ENCODE measurements at places on chromosomes 11 and 22.

- no peaks in the 10 kb centered on the region for H3K36me3 ChIP-seq
- no peak overlapping the region for H3K4me3 ChIP-seq
- no peak for DNase-seq
Measured at GRCh38 chr11:123228496-123229163, 33.6 kb upstream of the CLMP start.

DNA sequence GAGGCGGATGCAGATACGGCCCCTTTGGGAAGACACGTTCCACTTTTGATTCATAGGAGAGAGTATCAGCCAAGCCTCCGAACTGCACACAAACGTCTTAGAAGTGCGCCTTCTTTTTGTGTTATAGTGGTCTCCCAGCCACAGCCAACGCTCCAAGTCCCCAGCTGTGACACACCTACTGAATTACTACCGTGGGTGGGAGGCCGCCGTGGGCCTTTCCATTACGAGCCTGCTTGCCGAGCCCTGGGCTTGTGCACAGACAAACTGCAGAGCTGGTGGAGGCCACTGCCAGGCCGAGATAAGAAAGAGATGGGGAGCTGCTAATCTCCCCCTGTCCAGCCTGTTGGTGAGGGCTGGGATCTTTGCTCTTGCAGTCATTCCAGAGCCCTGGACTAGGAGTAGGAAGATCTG lies 761 bp downstream of the HMBS start:
- peak overlapping the region; percentile 98 for H3K27ac ChIP-seq
- no peak for DNase-seq
- peak overlapping the region; percentile 90 for H3K4me3 ChIP-seq
- no peaks in the 10 kb centered on the region for H3K27me3 ChIP-seq
- H3K4me1 ChIP-seq: peaks cover 16% of the 10 kb centered on the region
- H3K36me3 ChIP-seq: peaks cover 26% of the 10 kb centered on the region

GRCh38 chr11:82829101-82829500 lies 71.1 kb downstream of the PRCP start:
- no peaks in the 10 kb centered on the region for H3K27me3 ChIP-seq
- no peaks in the 10 kb centered on the region for H3K36me3 ChIP-seq
- H3K27ac ChIP-seq: no peak overlapping the region
- no peak overlapping the region for H3K4me3 ChIP-seq
- DNase-seq: no peak

- H3K27me3 ChIP-seq: no peaks in the 10 kb centered on the region
- H3K4me1 ChIP-seq: no peaks in the 10 kb centered on the region
- no peak overlapping the region for H3K27ac ChIP-seq
- H3K4me3 ChIP-seq: no peak overlapping the region
- no peak for DNase-seq
- no peaks in the 10 kb centered on the region for H3K36me3 ChIP-seq
Measured at GRCh38 chr22:30871391-30872284, 96.9 kb downstream of the MORC2 start.

- DNase-seq: no peak
- H3K4me3 ChIP-seq: no peak overlapping the region
- no peaks in the 10 kb centered on the region for H3K27me3 ChIP-seq
- no peaks in the 10 kb centered on the region for H3K36me3 ChIP-seq
Measured at GRCh38 chr11:134615041-134615615, 203.1 kb upstream of the B3GAT1 start.

DNA sequence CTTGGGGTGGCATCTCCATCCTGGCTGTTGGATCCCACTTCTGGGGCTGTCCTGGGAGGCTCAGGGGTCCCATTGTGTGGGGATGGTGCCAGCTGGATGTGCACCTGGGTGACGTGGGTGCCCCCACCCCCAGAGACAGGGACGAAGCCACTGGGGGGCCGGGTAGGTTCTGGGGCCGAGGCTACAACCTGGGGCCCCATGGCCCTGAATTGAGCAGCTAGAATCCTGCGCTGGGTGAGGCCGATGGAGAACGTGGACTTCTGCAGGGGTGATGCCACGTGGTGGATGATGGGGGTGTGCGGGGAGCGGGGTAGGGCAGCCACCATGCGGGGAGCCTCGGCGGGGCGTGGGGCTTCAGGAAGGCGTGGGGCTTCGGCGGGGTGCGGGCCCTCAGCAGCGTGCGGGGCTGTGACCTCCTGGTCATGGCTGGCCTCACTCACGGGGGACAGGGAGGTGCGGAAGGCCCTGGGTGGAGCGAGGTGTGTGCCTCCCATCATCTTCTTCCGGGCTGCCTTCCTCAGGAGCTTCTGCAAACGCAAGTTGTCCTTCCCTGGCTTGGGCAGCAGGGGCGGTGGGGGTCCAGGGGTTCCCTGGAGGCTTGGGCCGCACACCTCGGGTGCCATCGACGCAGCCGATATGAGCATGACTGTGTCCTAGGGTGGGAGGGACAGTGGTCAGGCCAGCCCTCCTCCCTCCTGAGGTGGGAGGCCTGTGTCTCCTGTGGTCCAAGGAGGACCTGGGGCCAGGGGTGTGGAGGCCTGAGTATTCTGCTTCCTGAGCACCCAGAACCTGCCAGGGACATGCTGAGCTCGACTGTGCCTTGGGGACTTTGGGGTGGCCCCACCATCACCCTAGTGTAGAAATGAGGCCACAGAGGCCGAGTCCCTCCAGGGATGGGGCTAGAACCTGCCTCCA lies 1.5 kb downstream of the PRR33 start:
- peaks cover 45% of the 10 kb centered on the region for H3K36me3 ChIP-seq
- H3K4me3 ChIP-seq: no peak overlapping the region
- peaks cover 40% of the 10 kb centered on the region for H3K4me1 ChIP-seq
- no peak for DNase-seq
- H3K27me3 ChIP-seq: no peaks in the 10 kb centered on the region
- H3K27ac ChIP-seq: no peak overlapping the region

DNA sequence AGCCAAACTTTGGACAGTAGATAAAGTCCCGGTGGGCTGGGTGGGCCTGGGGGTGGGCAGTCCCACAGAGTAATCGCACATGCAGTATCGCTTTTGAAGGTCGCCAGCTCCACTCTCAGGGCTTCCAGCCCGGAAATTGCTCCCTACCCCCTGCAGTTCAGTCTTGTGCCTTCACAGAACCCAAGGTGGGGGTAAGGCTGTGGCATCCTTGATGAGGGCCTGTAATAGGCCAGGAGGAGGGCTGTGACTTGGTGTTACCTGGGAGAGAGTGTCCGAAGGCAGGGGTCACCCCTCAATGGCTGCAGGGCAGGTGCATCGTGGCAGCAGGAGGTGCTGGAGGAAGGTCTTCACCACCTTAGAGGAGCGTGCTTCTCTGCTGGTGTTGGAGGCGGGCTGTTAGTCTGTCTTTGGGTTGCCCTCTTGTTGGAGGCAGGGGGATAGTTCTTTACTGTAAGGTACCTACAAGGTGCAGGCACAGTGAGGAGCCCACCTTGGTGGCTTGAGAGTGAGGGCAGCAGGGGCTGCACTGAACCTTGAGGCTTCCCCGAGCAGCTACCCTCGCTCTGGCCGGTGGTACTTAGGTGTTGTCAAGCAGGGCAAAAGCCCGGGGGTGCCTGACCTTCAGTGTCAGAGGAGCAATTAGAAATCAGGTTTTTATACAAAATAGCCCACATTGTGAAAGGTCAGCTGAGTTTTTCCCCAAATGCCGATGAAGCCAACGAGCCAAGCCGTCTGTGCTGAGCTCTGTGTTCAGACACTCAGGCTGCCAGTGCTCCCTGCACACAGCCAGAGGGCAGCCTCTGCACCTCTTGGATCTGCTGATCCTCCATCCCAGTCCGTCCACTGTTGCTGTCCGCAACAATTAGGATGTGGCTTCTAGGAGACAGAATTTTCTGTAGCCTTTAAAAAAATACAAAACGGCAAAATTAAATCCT lies 21.9 kb downstream of the SAMM50 start:
- H3K4me1 ChIP-seq: no peaks in the 10 kb centered on the region
- no peaks in the 10 kb centered on the region for H3K27me3 ChIP-seq
- no peak for DNase-seq
- H3K36me3 ChIP-seq: peaks cover 99% of the 10 kb centered on the region
- H3K4me3 ChIP-seq: no peak overlapping the region
- no peak overlapping the region for H3K27ac ChIP-seq

- no peaks in the 10 kb centered on the region for H3K4me1 ChIP-seq
- no peak for DNase-seq
- H3K27ac ChIP-seq: no peak overlapping the region
- no peaks in the 10 kb centered on the region for H3K36me3 ChIP-seq
Measured at GRCh38 chr11:71214553-71215424, 37.6 kb downstream of the SHANK2 start.

- H3K27me3 ChIP-seq: no peaks in the 10 kb centered on the region
- H3K27ac ChIP-seq: peak overlapping the region; percentile 72
- H3K4me1 ChIP-seq: peaks cover 24% of the 10 kb centered on the region
- no peaks in the 10 kb centered on the region for H3K36me3 ChIP-seq
Measured at GRCh38 chr11:13261591-13262061, 16.0 kb upstream of the BMAL1 start.

- no peaks in the 10 kb centered on the region for H3K27me3 ChIP-seq
- H3K4me3 ChIP-seq: no peak overlapping the region
Measured at GRCh38 chr11:37712251-37712650, 1114.2 kb upstream of the RAG2 start.

DNA sequence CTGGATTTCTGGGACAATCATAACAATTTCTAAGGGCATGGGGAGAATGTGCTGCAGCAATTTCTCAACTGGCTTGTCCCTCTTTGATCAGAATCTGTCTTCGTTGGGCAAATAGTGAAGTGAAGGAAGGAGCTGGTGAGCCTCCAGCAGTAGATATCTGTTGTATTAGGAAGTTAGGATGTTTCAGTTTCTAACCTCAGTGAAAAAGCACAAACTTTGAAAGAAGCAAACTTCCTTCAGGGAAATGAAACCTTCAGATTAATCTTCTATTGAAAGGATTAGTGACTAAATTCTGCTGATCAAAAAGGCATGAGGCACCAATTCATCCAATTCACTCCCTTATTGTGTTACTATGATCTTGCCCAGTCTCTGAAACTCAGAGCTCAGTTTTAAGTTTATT lies 24.3 kb downstream of the LMO2 start:
- DNase-seq: no peak
- H3K4me3 ChIP-seq: peak overlapping the region; percentile 68
- peaks cover 5% of the 10 kb centered on the region for H3K36me3 ChIP-seq
- H3K27me3 ChIP-seq: no peaks in the 10 kb centered on the region
- peaks cover 16% of the 10 kb centered on the region for H3K4me1 ChIP-seq
- H3K27ac ChIP-seq: peak overlapping the region; percentile 77

- H3K4me3 ChIP-seq: no peak overlapping the region
- H3K36me3 ChIP-seq: no peaks in the 10 kb centered on the region
- H3K27ac ChIP-seq: no peak overlapping the region
- H3K4me1 ChIP-seq: no peaks in the 10 kb centered on the region
Measured at GRCh38 chr11:103228807-103229206, 119.6 kb downstream of the DYNC2H1 start.

DNA sequence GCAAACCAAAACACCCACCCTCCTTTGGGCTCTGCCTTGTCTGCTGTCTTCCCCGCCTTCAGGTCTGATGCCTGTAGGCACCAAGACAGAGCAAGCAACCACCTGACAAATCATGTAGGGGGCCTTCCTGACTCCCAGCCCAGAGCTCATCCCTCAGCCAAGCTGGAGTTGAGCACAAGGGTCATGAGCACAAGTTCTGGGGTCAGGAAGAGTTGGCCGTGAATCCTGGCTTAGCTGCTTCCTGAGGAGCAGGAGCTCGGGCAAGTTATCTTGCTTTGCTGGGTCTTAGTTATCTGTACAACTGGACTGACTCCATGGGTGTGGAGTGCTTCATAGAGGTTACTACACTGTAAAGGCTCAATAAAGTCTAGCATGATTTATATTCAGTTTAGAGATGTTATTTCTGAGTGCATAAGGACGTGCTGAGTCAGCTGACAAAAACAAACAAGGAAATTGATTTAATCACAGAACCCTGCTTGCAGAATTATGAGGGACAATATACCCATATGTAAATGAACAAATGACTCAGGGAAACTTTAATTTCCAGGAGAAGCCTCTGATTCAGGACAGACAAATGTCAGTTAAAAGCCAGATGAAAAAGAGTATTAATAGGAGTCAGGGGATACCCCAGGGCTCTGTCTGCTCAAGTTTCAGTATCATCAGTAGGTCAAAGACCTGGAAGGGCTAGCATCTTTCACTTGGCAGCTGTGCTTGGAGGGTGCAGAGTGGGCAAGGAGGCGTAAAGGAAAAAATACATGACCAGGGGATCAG lies 15.0 kb upstream of the APOA1 start:
- no peaks in the 10 kb centered on the region for H3K27me3 ChIP-seq
- H3K4me1 ChIP-seq: peaks cover 16% of the 10 kb centered on the region
- peaks cover 4% of the 10 kb centered on the region for H3K36me3 ChIP-seq
- no peak for DNase-seq
- peak overlapping the region; percentile 58 for H3K27ac ChIP-seq
- H3K4me3 ChIP-seq: no peak overlapping the region

DNA sequence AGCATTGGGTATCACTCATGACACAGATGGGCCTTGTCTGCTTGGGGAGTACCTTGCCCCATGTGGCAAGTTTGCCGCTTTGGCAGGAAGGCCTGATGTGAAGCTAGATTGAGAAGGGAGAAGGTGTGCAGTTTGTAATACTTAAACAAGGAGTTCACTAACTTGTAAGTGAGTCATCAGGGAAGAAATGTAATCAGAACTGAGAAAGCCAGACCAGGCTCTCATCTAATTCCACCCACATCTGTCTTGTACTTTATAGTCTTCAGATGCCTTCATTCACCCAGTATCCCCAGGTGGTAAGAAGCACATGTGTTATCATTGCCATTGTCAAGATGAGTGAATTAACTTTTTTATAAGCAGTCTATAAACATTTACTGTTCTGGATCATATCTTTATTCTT lies 116.0 kb upstream of the DDI1 start:
- no peak overlapping the region for H3K4me3 ChIP-seq
- H3K27ac ChIP-seq: no peak overlapping the region
- H3K4me1 ChIP-seq: no peaks in the 10 kb centered on the region
- H3K36me3 ChIP-seq: no peaks in the 10 kb centered on the region

DNA sequence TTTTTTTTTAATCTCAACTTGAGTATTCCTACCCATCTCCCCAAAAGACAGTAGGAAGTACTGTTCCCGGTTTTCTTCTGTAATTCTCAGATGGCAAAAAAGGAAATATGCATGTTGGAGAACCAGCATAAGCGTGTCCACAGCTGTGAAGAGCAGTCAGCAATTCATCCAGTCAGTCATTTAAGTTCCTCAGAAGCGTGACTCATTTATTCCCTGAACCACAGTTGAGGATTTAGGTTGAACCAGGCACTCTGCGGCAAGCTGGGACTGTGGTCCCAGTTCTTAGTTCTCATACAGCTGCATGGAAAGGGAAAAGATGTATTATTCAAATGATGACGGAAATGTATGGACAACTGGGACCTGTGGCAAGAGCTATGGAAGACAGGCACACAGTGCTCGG lies 61.0 kb upstream of the MYO18B start:
- no peaks in the 10 kb centered on the region for H3K36me3 ChIP-seq
- H3K27me3 ChIP-seq: no peaks in the 10 kb centered on the region
- no peak overlapping the region for H3K27ac ChIP-seq
- no peak overlapping the region for H3K4me3 ChIP-seq
- no peak for DNase-seq

GRCh38 chr11:66360406-66361073 lies 11.0 kb downstream of the SLC29A2 start:
- peaks cover 4% of the 10 kb centered on the region for H3K36me3 ChIP-seq
- no peak for DNase-seq
- H3K4me1 ChIP-seq: no peaks in the 10 kb centered on the region
- H3K4me3 ChIP-seq: no peak overlapping the region
- H3K27me3 ChIP-seq: no peaks in the 10 kb centered on the region
- H3K27ac ChIP-seq: no peak overlapping the region
